CD4-positive, alpha-beta T cell treated with Interleukin-1 beta for 1 hour (primary cell): ENCODE measurements at places on chromosomes 2 and 18.

- DNase-seq = no peak
These were observed 15.3 kb downstream of the MTX2 start for GRCh38 chr2:176284461-176285049.

- DNase-seq = no peak
These were observed 333.9 kb downstream of the PDE11A start for GRCh38 chr2:177738461-177739235.

GRCh38 chr2:128549646-128550260 lies 231.1 kb upstream of the HS6ST1 start:
- DNase-seq = no peak

DNA sequence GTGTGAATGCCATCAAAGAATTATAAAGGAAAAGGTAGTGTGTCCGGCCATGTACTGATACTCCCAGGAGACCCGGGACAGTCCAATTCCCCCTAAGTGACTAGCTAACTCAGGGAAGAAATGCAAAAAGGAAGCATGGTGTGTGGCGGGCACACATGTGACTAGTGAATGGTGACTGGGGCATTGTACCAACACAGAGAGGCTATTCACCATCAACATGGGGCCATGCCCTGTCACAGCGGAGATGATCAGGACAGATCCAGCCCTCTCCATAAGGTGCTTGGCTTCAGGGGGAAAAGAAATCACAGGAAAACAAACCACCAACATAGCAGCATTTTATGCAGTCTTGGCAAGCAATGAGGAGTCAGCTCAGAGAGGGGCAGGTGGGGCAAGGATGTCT lies 34.3 kb downstream of the FAM168B start:
- DNase-seq = no peak

DNA sequence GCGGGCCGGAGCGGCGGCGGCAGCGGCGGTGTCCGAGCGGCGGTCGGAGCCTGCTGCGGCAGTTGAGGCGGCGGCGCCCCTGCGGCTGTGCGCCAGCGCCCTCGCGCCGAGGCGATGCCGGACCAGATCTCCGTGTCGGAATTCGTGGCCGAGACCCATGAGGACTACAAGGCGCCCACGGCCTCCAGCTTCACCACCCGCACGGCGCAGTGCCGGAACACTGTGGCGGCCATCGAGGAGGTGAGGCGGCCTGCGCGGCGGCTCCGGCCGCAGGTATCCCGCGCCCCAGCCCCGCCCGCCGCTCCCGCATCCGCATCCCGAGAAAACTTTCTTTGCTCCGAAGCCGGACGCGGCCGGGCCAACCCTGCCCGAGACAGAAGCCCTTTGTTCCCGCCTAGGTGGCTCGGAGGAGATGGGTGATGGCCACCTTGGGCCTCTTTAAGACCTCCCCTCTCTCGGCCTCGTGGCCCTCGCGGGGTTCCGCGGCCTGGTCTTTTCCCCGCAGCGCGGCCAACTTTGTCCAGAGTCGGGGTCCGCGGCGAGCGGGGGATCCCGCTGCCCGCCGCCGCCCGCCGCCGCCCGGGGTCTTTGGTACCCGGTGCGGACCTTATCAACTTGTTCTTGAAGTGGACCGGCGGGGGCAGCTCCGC lies 504 bp downstream of the ASAP2 start:
- no peak for DNase-seq

DNA sequence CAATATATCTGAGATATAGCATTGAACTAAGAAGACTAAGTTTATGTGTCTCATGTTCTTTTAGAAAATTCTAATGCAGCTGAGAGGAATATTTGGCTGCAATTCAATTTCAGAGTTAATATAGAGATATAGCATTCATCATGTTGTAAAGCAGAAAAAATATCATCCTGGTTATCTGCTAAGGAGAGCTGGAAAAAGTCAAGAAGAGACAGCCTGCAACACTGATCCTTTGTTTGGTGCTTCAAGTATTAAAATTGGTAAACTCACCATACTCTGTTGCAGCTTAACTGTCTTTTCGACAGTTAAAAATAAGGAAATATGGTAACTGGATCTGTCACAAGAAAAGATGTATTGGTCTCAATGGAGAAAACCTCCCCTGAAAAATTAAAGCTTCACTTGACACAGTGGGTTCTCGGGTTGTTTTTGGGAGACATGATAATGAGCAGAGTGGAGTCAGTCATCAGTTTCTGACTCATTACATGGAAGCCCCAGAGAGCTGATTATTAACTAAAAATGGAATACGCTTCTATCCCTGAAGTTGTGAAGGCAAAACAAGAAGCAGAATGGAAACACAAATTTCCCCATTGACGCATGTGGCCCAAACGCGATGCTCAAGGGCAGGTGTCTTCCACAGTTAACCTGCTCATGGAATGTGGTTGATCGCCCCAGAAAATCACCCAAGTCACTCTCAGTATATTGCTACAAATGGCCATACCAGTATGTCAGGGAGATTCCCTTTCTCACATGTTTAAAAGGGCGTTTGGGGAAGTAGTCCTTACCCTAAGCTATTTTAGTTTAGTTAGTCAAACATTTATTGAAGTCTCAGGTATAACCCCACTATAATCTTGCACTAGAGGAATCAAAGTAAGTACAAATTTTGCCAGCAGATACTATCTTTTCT lies 8.2 kb downstream of the BCL2 start:
- no peak for DNase-seq

- DNase-seq = no peak
These were observed 17.5 kb upstream of the POLI start for GRCh38 chr18:54251606-54252390.

- no peak for DNase-seq
These were observed 42.1 kb downstream of the TMEM37 start for GRCh38 chr2:119473621-119474370.

- no peak for DNase-seq
These were observed 67.4 kb downstream of the STEAP3 start for GRCh38 chr2:119290859-119291587.

GRCh38 chr2:31163011-31163539 lies 24.8 kb upstream of the GALNT14 start:
- no peak for DNase-seq

GRCh38 chr2:208638059-208638458 lies 231.5 kb downstream of the PTH2R start:
- no peak for DNase-seq

- DNase-seq = peak; percentile 53
These were observed 14.6 kb upstream of the AFG3L2 start for GRCh38 chr18:12391487-12392165.

GRCh38 chr18:56789004-56789888 lies 138.1 kb downstream of the WDR7 start:
- DNase-seq = no peak

- DNase-seq = peak; percentile 54
These were observed 38.1 kb upstream of the SLC3A1 start for GRCh38 chr2:44237221-44237620.

DNA sequence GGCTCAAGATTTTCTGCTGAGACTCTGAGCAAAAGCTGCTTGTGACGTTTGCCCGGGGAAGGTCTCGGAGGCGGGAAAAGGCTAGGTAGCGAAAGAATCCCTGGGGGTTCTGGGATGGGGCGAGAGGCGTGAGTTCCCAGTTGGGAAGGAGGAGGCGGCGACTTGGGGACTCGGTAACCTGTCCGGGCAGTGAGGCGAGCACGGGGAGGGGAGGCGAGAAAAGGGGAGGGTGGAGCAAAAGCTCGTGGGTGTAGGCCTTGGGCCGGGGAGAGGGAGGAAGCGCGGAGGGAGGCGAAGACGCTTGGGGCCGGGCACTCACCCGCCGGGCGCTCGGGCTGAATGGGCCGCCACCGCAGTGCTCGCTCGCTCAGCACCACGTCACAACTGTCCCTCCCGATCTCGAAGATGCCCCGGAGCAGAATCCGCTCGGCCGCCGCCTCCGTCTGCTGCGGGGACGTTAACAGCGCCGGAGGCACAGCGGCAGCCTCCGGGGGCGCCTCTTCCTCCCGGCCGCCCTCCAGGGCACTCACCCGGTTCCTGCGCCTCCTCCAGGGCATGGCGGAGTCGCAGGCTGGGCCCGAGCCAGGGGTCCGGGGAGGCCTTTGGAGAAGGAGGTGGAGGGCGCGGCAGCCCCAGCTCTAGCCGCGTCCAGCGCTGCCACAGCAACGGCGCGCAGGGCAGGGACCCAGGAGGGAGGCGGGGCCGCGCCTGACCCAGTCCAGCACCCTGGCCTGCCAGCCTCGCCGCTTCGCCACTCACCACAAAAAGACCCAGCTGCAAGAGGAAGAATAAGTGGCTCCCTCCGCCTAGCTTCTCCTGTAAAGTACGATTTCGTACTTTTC lies at the start of gene CERKL:
Gene CERKL, minus strand, starts transcription at position 656 of the 842 bp plus-strand sequence. Its CDS starts 99 bp downstream, at position 557.
- peak; percentile 15 for DNase-seq

GRCh38 chr2:105102963-105103421 lies 65.1 kb downstream of the MRPS9 start:
- no peak for DNase-seq

- DNase-seq = no peak
These were observed 254.2 kb downstream of the PDE11A start for GRCh38 chr2:177818412-177818811.

DNA sequence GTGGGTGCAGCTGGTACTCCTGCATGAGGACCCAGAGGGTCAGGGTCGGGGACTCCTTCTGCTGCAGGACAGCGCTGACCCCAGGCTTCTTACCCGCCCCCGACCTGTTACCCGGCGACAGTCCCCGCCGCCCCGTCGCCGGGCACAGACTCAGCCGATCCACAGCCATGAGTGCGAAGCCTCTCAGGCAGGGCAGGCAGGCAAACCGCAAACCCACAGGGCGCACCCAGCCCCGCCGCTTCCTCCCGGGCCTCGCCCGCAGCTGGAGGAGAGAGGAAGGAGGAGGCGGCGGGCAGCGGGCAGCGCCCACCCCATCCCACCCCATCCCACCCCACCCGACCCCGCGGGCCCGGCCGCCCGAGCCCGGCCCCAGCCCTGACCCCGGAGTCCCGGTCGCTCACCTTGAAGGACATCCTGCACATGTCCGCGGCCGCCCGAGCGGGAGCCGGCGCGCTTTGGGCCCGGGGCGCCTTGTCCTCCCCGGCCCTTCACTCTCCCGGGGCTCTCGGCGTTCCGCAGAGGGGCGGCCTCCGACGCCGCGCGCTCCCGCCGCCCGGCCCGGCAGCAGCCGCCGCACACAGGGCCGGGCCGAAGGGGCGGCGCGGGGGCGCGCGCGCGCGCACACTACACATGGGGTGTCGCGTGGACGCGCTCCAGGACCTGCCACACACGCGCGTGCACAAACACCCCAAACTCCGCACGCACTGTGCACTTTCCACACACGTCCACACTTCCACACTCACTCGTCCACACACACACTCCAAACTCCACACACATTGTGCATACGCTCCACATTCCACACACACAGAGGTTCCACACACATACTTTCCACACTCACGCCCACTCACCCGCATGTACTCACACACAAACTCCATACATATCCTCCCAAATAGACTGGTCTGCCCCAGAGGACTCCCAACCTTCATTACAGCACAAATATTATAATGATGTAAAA lies at the start of gene ANKRD29:
Gene ANKRD29, minus strand, starts transcription at position 603 of the 955 bp plus-strand sequence. Its CDS starts 181 bp downstream, at position 422.
- peak; percentile 61 for DNase-seq

GRCh38 chr2:174805803-174806202 lies 41.5 kb upstream of the CHRNA1 start:
- DNase-seq = no peak

GRCh38 chr18:28831908-28832307 lies 655.0 kb upstream of the CDH2 start:
- DNase-seq = no peak

GRCh38 chr2:46679761-46680160 lies 200.4 kb downstream of the TMEM247 start:
- no peak for DNase-seq

DNA sequence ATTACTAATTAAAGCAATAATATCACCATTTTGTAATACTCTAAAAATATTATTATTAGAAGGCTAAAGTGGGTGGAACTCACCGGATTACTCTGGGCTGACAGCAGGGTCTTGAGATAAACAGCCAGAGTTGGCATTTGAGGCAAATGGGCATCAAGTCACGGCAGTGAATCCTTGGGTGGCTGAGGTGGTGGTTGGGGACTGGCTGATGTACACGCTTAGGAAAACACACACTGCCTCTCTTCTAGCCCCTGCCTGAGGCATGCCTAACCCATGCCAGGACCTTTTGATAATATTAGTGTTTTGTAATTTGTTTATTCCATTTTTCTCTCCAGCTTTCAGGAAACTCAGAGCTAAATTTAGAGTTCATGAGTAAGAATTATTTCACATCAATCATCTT lies 76.8 kb downstream of the ACKR3 start:
- DNase-seq = no peak

GRCh38 chr2:225649274-225649673 lies 249.8 kb downstream of the NYAP2 start:
- DNase-seq = no peak

DNA sequence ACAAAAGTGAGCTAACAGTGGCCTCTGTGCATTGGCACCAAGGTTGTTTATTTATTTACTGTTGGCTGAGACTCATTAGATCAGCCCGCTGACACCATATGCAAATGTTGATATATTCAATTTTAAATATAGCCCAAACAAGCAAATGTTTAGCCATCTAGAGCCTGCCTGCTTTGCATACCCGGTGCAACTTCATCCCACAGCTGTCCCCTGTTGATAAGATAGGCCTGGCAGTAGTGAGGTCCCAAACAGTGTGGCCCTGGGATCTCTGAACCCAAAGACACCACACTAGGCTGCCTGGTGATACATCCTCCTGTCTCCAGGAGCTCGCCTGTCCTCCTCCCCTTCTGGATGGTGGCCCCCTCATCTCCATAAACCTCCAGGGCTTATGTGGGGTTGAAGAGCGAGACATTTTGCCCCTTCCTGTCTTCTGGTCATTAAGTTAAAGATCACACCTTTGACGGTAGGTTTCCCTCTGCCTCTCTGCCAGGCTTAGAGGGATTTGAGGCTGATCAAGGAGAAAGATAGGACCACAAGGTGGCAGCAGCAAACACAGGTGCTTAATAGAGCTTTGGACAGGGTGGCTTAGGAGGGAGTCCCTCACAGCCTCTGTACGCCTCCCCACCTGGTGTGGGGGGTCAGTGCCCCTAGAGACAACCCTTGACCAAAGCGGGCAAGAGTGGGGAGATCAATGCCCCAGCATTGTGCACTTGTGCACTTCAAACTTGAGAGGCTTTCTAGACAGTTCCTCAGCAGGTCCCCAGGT lies 23.7 kb upstream of the MYO5B start:
- peak; percentile 37 for DNase-seq

- DNase-seq = no peak
These were observed 86.6 kb downstream of the MARCHF4 start for GRCh38 chr2:216285701-216286100.

GRCh38 chr2:23359631-23360567 lies 25.1 kb upstream of the KLHL29 start:
- DNase-seq = no peak

DNA sequence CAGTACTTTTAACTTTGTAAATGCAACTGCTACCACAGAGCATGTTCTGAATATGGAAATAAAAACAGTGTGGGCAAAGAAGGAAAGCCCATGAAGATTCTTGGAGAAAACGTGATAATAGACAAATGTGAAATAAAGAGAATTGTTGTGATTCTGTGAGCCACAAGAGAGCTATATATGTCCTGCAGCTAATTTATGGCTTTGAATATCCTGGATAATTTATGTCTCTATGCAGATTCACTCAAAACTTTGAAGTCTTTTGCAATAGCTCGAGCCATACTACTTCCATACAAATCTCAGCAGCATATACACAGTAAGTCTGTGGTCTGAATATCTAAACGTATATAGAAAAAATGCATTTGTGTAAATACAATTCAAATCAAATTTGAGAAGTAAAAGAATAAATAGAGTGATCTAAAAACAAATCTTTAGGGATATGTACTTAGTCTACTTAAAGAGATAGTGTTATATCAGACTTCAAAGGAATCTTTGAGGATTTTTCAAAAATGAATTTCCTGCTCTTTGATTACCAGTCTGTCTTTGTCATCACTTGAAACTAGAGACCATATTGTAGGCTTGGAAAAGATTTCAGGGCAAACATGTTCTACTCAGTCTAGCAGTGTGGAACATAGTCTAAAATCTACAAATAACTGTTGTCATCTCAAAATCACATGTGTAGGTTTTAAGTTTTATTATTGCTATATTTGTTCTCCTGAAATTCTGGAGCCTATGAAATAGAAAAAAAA lies 107.1 kb downstream of the CSRNP3 start:
- no peak for DNase-seq
